Omental fat pad (tissue), 4 donors: ENCODE measurements at places on chromosomes 2 and 18.
A peak's percentile ranks its signal among the peaks of the same experiment; 100 is the strongest.

DNA sequence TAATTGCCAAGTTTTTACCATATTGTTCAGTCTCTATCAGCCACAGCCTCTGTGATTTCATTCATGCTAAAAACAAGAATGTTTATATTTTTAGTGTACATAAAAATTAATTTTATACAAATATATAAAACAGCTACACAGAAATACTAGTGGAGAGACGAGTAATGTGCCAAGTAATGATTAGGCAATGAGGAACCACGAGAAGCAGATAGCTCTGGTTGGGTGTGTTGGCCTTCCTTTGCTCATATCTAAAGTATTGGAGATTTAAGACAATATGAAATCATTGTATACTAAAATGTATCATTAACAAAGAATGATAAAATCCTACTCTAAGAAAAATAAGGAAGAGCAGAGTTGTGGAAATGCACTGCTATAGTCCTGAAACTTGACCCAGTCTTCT is 326.7 kb downstream of the AGAP1 start:
- no peak for DNase-seq

DNA sequence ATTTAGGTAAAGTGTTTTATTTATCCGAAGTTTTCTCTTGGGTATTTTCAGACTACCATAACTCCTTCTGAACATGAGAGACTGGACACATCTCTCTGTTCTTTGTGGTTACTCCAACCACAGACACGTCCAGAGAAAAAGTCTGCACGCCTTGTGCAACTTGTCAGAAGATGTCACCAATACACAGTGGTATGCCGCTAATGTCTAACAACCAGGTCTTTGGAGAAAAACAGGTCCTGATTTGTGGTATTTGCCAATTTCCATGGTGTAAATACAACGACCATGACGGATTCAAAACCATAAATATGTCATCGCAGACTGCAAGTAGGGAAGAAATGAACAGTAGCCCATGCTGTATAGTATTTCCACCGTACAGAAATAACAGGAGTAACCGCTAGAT is 620.6 kb upstream of the ID2 start:
- no peak for DNase-seq

GRCh38 chr2:19688059-19688458 is 213.7 kb downstream of the TTC32 start:
- no peak for DNase-seq

DNA sequence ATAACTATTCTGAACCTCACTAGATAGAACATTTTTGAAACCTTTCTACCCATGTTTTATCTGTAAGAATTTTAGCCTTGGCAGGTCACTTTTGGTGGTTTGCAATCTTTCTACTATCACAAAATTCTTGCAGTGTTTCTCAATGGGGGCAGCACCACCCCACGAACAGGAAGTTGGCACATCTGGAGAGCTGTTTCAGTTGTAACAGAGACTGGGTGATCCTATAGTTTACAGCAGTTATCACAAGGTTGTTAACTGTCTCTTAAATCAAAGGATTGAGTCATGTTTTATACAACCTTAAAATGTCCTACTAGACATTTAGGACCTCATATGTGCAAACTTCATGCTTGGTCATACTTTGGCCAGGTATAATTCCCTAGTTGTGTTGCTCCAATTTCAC is 829.2 kb downstream of the ERBB4 start:
- DNase-seq, result no peak

DNA sequence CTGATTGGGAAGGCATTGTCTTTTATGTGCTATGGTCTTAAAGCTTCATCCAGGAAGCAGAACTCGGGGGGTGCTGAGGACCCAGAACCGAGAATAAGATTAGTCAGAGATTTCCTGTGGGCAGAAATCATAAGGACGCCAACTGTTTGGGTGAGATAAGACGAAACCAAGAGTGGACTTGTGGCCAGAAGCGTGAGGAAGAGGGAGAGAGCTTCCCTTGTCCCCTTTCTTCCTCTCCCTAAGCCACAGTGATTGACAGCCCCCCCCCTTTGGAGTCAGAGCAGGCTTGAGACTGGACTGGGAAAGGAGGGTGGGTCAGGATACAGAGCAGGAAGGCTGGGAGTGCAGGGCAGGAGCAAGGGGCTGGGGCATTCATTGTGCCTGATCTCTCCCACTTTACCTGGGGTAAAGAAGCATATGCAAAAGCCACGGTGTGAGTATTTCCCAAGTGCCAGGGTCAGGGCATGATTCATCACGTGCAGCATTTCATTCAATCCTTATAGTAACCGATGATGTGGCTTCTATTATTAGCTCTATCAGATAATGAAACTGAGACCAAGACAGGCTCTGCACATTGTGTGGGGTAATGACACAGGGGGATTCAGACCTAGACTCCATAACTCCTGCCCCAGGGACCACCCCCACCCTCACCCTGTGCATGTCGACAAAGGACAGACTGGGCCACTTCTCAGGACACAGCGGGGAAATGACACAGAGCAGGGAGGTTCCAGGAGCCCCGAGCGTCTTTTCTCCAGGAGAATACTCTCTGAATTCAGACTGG is 3.0 kb upstream of the IL1RN start:
- no peak for DNase-seq

DNA sequence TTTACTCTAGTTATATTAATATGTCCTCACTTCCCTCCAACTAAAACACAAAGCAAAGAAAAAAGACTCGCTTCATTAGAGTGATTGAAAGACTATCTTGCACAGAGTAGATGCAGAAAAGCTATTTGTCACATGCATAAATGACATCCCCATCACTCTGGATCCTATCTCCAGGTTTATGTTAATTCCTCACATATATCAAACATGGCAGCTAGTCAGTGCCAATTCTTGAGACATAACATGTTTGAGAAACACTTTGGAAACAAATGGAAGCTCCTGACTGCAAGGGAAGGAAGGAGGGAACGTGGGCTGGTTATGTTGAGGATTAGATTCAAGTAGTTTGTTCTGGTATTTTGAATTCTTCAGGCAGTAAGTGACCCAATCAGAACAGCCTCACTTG is 89.8 kb upstream of the BCL2L11 start:
- DNase-seq, result no peak

GRCh38 chr2:229270551-229271410 is at the start of gene PID1:
Gene PID1, minus strand, starts transcription at chr2:229271287. Its CDS starts 244 bp downstream, at chr2:229271043.
- no peak for DNase-seq

DNA sequence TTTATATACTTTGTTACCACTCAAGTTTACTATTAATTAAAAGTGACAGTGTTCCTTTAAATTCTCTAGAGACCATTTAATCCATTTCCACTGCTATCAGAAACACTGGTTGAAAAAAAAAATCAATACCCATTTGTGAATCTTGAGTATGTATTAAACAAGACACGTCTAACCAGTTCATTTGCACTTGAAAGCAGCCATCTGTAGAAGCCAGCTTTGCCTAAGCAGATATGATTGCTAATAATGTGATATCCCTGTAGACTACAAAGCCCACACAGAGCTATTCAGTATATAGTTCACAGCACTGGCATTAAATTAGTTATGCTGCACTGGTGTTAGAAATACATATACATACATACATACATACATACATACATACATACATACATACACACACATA is 111.8 kb upstream of the SP3 start:
- no peak for DNase-seq

- no peak for DNase-seq
Observed at GRCh38 chr2:118492335-118492734, 355.1 kb downstream of the EN1 start.

GRCh38 chr2:138105358-138105757 is 141.1 kb downstream of the HNMT start:
- no peak for DNase-seq

- no peak for DNase-seq
Observed at GRCh38 chr2:108971661-108972566, 17.1 kb downstream of the EDAR start.

DNA sequence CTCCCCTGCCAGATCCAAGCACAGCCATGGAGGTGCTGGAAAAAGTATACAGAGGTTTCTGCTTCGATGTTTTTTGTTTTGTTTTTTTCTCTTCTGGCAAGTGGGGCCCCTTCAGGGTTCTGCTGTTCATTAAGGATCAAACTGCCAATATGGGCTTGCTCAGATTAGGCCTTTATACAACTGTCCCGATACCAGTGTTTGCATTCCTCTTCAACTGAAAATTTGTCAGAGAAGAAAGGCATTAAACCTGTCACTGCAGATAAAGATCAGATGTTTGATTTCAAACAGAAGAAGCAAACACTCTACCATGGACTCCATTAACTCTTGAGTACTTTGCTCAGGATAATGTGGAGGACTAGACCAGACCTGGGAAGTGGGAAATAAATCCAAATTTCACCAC is 396.0 kb upstream of the SMIM21 start:
- DNase-seq, result no peak

DNA sequence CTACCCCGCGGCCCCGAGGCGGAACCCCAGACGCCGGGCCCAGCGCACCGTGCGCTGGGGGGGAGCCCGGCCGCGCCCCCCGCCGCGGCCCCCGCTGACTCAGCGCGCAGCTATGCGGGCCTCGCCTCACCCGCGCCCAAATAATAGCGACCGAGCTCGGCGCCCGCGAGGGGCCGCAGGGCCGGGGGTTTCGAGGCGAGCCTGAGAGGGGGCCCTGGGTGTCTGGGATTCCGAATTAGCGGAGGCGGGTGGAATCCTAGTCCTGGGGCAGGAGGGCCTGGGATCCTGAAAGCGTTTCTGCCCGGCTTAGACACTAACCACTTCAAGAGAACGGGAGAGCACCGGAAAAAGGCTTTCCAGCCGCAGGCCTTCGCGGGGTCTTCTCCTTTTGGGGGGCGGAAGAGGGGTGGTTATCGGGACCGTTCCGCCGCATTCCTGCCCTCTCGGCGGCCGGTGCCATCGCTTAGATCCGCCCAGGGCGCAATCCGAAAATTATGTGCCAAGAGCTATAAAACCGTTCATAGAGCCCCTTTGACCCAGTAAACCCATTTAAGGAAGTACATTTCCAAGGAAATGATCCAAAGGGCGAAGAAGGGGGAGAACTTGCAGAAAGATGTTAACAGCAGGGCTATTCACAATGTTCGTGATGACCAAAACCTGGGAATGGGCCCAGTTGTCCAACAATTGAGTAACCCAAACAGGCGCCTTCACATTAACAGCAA is 681 bp upstream of the ROCK2 start:
- DNase-seq, result peak; percentile 49

DNA sequence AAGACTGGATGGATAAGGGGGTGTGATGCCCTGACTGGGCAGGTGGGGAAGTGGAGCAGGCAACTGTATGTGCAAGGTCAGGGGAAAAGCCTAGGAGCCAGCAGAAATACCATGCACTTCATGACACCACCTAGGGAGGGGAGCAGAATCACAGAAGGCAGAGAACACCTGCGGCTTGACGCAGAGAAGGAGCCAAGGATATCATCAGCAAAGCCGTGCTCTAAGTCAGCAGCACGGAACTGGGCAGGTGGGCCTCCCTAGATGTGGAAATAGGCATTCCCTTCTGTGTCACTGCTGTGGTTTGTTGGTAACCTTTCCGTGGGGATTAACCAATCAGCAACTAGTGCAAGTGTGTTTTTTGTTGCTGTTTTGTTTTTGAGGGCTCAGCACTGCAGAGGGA is 41.3 kb downstream of the HDLBP start:
- no peak for DNase-seq

GRCh38 chr2:64391940-64392339 is 62.0 kb upstream of the LGALSL start:
- DNase-seq, result no peak

DNA sequence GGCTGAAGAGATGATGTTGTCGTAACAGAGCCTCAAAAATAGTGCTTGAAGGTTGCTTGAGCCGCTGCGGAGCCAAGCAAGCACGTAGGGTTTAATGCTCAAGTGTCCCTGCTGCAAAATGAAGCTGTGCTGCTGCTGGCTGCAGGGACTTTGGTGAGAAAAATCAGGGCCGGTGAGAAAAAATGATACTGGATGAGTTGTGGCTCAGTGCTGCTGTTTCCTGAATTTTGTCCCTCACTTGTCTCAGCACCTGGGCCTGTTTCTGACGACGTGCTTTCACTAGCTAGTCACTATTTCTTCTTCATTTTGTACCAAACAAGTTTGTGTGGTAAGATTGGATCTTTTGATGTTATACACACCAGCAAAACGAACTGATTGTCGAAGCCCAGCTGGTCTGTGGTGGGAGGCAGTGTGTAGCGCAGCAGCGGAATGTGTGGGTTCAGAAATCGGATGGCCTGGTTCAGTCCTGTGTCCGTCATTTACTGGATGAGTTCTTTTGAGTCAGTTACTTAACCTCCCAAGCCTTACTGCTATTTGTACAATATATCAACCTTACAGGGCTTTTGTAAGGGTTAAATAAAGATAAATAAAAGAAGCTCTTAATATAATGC is 172.8 kb upstream of the FOSL2 start:
- no peak for DNase-seq

DNA sequence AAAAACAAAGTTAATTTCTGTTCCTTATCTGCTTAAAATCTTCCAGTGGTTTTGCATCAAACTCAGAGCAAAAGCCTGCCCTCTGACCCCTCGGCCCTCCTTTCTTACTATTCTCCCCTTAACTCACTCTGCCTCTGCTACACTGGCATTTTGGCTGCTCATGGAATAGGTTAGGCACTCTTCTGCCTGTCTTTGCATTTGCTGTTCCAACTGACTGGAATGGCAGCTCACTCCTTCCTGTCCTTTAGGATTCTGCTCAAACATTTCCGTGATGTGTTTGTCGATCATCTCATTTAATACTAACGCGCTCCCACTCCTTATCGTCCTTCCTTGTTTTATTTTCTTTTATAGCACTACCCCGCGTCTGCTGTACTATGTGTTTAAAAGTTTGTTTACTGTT is 815 bp downstream of the CEBPZ start:
- DNase-seq, result no peak

DNA sequence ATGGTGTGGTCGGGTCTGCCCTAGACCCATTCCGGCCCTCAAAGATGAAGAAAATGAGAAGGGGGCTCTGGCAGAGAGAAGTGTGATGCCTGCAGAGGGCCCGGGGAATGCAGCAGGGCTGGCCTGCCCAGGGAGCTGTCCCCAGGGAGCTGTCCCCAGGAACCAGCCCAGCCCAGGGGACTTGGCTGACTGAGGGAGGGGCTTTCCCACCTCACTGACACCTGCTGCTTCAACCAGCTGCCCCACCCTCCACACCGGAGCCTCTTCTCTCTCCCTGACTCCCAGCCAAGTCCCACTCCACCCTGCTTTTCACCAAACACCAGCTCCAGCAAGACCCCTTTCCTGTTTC is 111.2 kb downstream of the STPG4 start:
- no peak for DNase-seq

GRCh38 chr2:11753452-11753885 is 7.0 kb downstream of the LPIN1 start:
- no peak for DNase-seq

DNA sequence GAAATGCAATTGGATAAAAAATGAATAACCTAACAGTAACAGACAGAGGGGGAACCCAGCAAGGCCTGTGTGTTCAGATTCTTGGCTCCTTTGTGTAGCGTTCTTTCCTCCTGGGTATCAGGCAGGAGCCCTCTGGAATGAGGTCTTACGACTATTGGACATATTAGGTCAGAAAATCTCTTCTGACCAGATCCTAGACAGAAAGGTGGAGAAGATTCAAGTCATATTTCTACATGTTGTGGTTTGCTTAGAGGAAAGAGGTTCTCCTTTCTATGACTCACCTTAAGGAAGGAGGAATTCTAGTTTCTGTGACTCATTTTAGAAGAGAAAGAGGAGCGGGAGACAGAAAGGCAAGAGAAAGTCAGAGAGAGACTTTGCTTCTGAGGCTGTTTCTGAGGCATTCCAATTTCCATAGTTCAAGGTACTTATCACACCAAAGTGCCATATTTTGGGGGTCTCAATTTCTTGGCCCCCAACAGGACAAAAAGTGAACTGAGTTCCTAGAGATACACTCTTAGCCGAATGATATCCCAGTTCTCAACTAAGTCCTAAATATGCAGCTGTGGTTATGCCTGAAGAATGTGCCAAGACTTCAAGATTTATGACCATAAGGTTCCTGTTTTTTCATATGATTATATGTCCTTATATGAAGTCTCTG is 618.6 kb downstream of the ZEB2 start:
- DNase-seq, result no peak
